Gastroesophageal sphincter (tissue), 4 donors: ENCODE measurements at places on chromosomes 11 and 22.

GRCh38 chr11:8810540-8811301, 100.3 kb upstream of the AKIP1 start:
- no peaks in the 10 kb centered on the region for H3K27me3 ChIP-seq
- ATAC-seq: peak; percentile 84
- peaks cover 71% of the 10 kb centered on the region for H3K4me1 ChIP-seq
- no peaks in the 10 kb centered on the region for H3K36me3 ChIP-seq
- H3K27ac ChIP-seq: peak overlapping the region; percentile 91
- peak overlapping the region; percentile 71 for H3K4me3 ChIP-seq

- no peaks in the 10 kb centered on the region for H3K4me1 ChIP-seq
- H3K27me3 ChIP-seq: peaks cover 18% of the 10 kb centered on the region
- no peak overlapping the region for H3K27ac ChIP-seq
- no peaks in the 10 kb centered on the region for H3K36me3 ChIP-seq
Observed at GRCh38 chr22:32080904-32081303, 37.8 kb downstream of the SLC5A1 start.

GRCh38 chr11:35103366-35104208, 35.4 kb upstream of the CD44 start:
- no peaks in the 10 kb centered on the region for H3K36me3 ChIP-seq
- H3K4me1 ChIP-seq: peaks cover 18% of the 10 kb centered on the region
- no peak overlapping the region for H3K4me3 ChIP-seq
- ATAC-seq: no peak

DNA sequence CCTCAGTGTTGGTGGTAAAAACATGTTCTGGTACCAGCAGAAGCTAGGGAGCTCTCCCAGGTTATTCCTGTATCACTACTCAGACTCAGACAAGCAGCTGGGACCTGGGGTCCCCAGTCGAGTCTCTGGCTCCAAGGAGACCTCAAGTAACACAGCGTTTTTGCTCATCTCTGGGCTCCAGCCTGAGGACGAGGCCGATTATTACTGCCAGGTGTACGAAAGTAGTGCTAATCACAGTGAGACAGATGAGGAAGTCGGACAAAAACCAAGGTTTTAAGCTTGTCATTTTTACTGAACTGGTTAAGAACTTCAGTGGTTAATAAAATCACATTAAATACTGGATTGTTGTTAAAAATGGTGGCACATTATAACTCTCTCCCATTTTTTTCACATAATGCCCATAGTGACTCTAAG, 42.6 kb upstream of the VPREB1 start:
- H3K27me3 ChIP-seq: peaks cover 83% of the 10 kb centered on the region
- no peak for ATAC-seq
- no peak overlapping the region for H3K27ac ChIP-seq
- H3K4me3 ChIP-seq: no peak overlapping the region
- H3K4me1 ChIP-seq: no peaks in the 10 kb centered on the region
- H3K36me3 ChIP-seq: no peaks in the 10 kb centered on the region

GRCh38 chr11:132395434-132395833, 1025.0 kb downstream of the NTM start:
- H3K4me1 ChIP-seq: no peaks in the 10 kb centered on the region
- H3K27me3 ChIP-seq: peaks cover 3% of the 10 kb centered on the region
- ATAC-seq: no peak

- H3K27ac ChIP-seq: peak overlapping the region; percentile 88
- H3K4me3 ChIP-seq: no peak overlapping the region
- H3K4me1 ChIP-seq: peaks cover 97% of the 10 kb centered on the region
- no peaks in the 10 kb centered on the region for H3K27me3 ChIP-seq
- ATAC-seq: no peak
Observed at GRCh38 chr22:41481131-41481830, 12.4 kb downstream of the ACO2 start.

- no peak overlapping the region for H3K27ac ChIP-seq
- no peaks in the 10 kb centered on the region for H3K27me3 ChIP-seq
- no peaks in the 10 kb centered on the region for H3K36me3 ChIP-seq
- no peak overlapping the region for H3K4me3 ChIP-seq
- peak; percentile 22 for ATAC-seq
Observed at GRCh38 chr11:107999759-108000455, 8.8 kb upstream of the CUL5 start.

DNA sequence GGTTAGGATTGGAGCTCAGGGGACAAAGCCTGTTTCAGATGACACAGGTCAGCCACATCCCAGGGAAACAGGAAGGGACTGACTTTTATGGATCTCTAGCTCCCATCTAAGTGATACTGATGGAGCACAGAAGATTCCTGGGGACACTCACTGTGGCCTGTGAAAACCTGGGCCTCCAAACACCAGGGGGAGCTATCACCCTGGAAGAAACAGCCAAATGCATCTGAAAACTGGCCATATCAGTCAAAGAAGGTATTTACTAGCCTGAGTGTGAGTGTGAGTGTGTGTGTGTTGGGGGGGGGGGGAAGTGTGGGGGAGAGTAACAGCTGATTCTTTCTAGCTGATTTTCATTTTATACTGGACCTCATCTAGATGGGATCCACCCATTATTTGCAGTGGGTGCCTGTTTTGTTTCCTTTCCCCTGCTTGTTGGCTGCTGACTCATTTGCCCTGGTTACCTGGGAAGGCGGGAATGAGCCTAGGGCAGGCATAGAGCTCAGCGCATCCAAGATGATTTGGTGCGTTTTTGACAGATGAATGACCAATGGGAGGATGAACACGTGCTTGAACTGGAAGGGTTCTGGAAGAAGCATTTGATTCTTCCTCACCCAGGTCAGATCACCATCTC, 284.0 kb downstream of the KIRREL3 start:
- H3K36me3 ChIP-seq: no peaks in the 10 kb centered on the region
- H3K4me1 ChIP-seq: no peaks in the 10 kb centered on the region
- peaks cover 57% of the 10 kb centered on the region for H3K27me3 ChIP-seq
- ATAC-seq: no peak

GRCh38 chr11:44760917-44761550, 34.3 kb downstream of the TSPAN18 start:
- H3K27me3 ChIP-seq: no peaks in the 10 kb centered on the region
- peak; percentile 88 for ATAC-seq
- peak overlapping the region; percentile 54 for H3K27ac ChIP-seq

DNA sequence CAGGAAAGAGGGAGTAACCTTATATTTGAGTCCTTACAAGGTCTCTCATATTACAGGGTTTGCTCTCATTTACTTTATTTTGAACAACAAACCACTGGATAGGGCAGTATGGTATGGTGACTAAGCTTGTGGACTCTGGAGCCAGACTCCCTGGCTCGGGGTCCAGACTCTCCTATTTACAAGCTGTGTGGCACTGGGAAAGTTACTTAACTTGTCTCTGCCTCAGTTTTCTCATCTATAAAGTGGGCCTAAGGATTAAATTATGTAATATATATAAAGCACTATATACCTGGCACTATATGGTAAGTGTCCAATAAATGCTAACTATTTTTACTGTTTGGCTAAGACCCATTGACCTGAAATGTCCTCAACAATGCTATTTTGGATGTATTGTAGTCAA, 1.7 kb upstream of the DCHS1 start:
- H3K27me3 ChIP-seq: no peaks in the 10 kb centered on the region
- H3K27ac ChIP-seq: no peak overlapping the region
- no peak for ATAC-seq
- no peak overlapping the region for H3K4me3 ChIP-seq
- no peaks in the 10 kb centered on the region for H3K36me3 ChIP-seq

DNA sequence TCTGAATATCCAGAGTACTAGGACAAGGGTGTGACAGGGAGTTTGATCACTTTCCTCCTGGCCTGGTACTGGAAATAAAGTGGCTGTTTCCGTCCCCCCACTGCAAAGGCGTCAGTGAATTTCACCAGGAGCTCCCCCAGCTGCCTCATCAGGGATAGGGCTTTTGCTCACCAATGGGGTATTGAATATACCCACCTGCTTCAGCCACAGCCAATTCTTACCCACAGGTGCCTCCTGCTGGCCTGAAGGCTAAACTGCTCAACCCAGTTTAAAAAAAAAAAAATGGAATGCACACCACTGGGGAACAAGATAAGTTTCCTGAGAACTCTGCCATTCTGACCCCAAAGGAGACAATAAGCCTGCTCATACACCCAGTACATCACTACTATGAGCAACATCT, 65.3 kb upstream of the MS4A8 start:
- H3K27me3 ChIP-seq: peaks cover 8% of the 10 kb centered on the region
- no peaks in the 10 kb centered on the region for H3K4me1 ChIP-seq
- ATAC-seq: no peak
- H3K36me3 ChIP-seq: no peaks in the 10 kb centered on the region
- no peak overlapping the region for H3K4me3 ChIP-seq

DNA sequence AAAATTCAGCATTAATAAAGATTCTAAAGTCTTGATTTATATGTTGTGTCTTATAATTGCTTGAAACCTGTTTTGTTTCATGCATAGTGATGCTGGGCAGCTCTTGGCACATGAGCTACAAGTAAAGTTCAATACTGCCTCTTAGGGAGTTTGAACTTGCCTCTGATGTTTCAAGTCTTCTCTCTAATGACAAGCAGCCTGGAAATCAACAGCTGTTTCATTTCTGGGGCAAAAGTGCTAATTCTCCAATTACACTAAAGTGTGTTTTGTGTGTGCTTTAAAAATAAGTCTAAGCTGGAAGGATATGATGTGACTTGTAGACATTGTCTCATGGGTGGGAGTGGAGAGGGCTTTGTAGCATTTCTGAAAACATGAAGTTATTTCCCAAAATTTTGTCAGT, 23.7 kb upstream of the SESN3 start:
- H3K27ac ChIP-seq: peak overlapping the region; percentile 68
- H3K36me3 ChIP-seq: no peaks in the 10 kb centered on the region
- H3K4me1 ChIP-seq: peaks cover 5% of the 10 kb centered on the region

DNA sequence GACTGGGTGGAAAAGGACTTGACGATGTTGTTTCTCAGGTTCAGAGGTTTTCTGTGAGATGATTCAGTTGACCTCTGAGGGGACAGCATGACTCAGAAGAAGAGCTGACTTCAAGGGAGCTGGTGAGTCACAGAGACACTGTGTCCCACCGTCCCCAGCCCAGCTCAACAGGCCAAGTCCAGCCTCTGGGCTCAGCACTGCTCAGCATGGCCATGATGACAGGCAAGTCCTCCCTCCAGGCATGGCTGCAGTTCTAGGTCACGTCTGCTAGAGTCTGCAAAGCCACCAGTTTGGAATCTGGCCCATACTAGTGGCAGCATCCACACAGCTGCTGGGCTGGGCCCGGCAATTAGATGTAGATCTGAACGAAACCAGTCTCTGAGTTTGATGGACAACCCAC, 12.9 kb downstream of the TRIM29 start:
- H3K36me3 ChIP-seq: no peaks in the 10 kb centered on the region
- H3K4me1 ChIP-seq: no peaks in the 10 kb centered on the region
- peak; percentile 55 for ATAC-seq
- no peaks in the 10 kb centered on the region for H3K27me3 ChIP-seq

DNA sequence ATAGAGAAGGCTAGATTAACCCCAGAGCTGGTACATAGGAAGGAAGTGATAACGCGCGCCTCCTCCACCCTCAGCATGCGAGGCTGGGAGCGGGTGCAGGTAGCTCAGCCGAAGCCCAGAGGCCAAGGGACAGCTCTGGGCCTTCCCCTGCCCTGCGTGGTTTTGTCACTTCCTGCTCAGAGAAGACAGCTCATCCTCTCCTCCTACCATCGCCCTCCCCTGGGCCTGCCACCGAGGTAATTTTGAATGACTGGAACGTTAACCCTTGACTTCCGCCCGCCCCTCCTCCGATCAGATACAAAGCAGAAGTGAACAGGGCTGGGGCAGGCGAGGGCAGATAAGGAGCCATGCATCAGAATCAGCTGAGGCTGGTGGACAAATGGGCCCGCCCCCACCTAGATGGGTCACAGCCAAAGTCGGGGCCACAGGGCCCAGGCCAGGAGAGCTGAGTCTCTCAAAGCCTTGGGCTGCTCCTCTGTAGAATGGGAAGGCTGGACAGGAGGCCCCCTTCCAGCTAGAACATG, 1.6 kb downstream of the RAC2 start:
- peak; percentile 56 for ATAC-seq
- peaks cover 78% of the 10 kb centered on the region for H3K27me3 ChIP-seq
- H3K27ac ChIP-seq: no peak overlapping the region

DNA sequence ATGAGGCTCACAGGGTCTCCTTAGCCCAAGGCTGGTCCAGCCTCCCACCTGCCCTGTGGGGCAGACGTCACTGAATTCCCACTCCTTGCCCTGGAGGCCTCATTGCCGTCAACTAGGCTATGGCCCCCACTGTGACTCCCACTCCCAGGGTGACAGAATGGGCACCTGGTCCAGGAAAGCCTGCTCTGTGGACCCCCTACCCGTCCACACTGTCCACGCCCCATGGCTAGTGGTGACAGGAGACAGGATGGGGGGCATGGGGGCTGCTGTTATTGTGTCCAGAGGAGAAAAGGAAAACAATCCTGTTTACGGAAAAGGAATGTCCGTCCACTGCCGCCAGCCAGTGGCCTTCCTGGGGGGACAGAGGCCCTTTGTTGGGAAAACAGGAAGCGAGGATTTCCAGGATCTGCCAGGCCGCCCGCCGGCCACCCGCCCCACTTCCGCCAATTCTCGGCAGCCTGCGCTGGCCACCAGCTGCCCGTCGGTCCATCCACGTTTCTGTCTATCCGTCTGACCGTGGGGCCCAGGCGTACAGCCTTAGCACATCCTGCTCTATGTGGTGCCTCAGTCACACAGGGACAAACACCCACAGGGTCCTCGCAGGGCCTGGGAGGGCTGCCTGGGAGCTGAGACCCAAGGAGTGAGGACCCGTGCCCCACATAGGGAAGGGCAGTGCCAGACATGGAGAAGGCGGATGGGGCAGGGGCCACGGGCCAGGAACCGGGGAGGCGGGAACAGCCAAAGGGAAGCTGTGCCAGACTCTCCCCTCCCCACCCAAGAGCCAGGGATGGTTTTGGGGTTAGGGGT, 19.5 kb downstream of the CRELD2 start:
- no peak for ATAC-seq
- H3K36me3 ChIP-seq: no peaks in the 10 kb centered on the region
- no peak overlapping the region for H3K4me3 ChIP-seq
- peak overlapping the region; percentile 98 for H3K27ac ChIP-seq
- H3K27me3 ChIP-seq: no peaks in the 10 kb centered on the region

DNA sequence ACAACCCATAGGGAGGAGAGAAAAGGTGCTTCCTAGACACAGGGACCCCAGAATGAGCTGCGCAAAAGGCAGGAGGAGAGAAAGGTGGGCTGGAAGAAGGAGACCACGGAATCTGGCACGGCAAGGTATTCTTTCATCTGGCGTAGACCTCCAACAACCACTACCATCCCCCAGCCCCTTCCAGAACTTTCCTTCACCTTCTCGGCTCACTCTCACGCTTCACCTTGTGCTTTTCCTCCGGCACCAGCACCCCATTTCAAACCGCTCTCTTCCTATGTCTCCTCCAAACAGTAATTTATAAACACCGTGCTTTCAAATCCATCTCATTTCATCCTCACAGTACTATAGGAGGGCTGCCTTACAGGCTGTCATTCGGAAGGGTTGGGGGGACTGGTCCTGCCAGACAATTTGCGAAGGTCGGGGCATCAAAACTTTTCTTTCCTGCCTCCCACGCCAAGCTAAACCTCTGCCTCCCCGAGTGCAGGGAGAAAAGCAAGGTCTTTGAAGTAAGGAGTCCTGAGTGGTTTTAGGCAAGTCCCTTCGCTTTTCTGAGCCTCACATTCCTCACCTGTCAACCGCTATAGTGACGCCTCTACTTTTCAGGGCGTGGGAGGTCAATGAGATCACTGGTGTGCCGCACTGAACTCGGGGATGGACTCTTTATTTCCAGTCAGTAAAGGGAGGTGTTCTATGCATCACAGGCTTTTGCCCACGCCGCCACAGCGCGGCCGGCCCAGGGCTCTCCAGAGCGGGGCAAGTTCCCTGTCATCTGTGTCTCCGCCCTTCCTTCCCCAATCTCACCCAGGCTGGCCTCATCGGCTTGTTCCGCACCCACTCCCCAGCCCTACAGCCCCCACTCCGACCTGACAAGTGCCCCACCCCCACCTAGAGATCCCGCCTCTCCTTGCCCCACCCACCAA, 800 bp downstream of the KCTD21 start:
- H3K27me3 ChIP-seq: no peaks in the 10 kb centered on the region
- peak; percentile 29 for ATAC-seq
- H3K4me3 ChIP-seq: peak overlapping the region; percentile 83
- H3K4me1 ChIP-seq: peaks cover 53% of the 10 kb centered on the region
- H3K27ac ChIP-seq: peak overlapping the region; percentile 86
